ENCODE measurements at places on chromosomes 7 and 10. TPM values are rescaled to one million over a fixed set of nuclear protein-coding genes. Genes with fewer than 3 reads are reported as not detected.

DNA sequence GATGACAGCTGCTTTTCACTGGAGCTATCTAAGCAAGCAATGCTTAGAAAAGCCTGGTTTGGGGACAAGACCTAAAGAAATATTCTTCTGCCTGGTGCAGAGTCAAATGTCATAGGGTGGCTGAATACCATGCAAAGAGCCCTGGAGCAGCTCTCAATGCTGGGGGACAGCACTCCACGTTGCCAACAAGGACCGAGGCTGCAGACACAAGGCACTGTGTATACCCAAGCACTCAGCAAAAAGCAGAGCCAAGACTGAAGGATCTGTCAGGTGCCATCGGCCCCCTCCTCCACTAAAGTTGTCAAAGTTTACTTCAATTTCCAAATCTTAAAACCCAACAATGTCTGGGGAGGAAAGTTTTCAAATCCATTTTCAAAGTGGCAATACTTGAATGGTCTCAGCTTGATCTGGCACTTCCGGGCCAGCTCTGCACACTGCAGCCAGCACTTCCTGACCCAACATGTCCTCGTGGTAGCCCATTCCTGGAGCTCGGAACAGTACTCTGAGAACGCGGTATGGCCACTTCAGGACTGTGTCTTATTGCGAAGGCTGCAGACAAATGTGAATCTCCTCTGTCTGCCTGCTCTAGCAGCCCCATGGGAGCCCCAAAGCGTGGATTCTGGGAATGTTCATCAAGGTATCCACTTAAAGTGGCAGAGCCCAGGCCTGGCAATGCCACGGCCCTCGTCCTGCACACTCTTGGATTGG, 191.8 kb downstream of the TNS3 start:
- no peak for DNase-seq

FZD1 gene
- total RNA-seq, result 3.1 TPM

GRCh38 chr7:3673524-3673923, 372.5 kb downstream of the SDK1 start:
- DNase-seq, result peak; percentile 80

DNA sequence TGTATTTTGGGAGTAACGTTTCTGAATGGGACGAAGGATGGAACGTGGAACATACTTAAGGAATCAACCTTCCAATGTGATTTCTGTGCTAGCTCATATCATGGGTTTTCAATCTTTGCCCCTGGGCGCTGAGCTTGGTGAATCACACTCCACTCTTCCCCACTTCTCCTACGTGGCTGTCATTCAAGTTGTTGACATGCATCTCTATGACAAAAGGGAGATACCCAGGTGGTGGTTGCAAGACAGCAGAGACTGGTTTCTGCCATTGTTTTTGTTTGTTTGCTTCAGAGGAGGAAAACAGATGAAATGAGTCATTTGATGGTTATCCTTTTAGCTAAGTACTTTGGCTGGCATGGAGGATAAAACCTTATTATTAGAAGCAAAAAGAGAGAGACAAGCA, 573.9 kb downstream of the GATA3 start:
- DNase-seq, result no peak

DNA sequence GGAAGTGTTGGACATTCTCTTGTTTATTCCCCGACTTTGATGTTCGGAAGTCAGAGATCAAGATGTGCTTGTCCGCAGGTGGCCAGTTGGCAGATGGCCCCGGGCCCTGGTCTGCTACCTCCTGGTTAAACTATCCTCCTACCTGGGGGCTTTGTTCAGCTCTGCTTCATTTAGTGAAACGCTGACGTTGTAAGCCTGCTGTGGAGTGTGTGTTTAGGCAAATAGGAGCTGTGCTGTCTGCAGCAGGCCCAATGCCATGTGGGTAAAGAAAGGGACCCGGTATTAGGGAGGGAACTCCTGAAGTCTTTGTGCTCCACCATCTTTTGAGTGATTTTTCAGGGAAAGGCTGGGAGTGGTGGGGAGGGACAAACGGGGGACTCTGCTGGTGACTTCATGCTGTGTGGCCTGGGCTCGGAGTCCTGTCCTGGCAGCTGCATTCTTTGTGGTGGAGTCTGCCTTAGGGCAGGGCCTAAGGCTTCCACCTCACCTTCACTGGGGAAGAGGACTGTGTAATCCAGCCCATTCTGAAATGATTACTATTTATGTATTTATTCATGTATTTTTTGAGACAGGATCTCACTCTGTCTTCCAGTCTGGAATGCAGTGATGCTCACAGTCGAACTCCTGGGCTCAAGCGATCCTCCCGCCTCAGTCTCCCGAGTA, 171.1 kb upstream of the KLF6 start:
- no peak for DNase-seq

SH2D4B gene
- total RNA-seq, result 0.11 TPM

- DNase-seq, result no peak
Measured at GRCh38 chr7:95861041-95861440, 88.7 kb downstream of the DYNC1I1 start.

TLL2 gene
- 0.11 TPM for total RNA-seq

SLC26A4 gene
- 16.7 TPM for total RNA-seq

CDC14C gene
- not detected for total RNA-seq

DNA sequence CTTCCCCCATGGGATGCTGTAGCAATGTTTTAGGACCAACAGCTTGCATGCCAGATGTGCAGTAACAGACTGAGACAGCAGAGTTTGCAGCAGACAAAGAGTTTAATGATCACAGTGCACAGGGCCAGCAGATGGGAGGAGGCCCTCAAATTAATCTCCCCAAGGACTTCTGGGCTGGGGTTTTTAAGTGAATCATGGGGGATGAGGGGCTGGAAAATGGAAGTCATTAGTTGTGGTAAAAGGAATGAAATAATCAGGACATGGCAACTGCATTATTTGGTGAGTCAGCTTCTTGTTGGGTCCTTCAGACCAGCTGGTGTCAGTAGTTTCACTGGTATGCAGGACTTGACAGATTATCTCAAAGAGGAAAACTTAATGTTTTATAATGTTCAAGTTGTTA, 12.6 kb upstream of the NRBF2 start:
- no peak for DNase-seq

COG5 gene
- 28.8 TPM for total RNA-seq

DNA sequence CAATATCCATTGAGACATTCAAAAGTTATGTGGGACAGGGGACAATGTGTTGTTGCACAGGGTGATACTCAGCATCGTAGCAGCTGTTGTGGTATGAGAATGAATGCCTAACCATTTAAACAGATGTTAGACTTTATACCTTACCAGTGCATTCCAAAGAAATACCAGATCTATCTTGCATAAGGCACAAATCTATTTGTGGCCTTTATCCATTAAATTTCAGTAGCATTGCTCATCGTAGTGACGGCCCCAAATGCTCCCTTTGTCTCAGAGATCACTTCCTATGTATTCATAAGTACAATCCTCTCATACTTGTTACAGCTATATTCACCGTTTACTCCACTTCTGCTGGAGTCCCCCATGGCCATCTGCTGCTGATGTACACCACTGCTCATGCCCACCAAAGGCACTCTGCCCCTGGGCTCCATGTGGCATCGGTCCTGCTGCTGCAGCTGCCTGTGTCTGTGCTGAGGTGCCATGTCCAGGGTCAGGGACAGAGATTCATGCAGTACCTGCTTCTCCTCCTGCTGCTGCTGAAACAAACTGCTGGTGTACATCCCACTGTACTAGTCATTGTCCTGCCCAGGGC, 96.3 kb downstream of the CPED1 start:
- DNase-seq, result no peak

GRCh38 chr10:18793951-18794350, 134.7 kb downstream of the ARL5B start:
- DNase-seq, result peak; percentile 46

DNA sequence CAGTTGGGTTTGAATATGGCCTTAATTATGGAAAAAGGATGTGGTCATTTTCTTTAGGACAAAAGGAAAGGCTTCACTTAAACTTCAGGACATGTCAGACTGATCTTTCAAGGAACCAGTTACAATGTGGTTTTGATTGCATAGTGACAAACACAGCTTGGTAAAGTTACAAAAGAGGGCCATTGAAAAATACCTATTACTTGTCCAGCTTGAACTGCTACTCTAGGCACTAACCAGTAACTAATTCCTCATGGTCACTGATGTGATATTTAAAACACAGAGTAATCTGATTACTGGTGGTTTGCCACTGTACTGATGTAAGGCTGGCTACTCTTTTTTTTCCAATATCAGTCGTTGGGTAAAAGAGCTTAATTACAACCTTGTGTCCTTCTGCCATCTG, 22.6 kb downstream of the TES start:
- no peak for DNase-seq

MEIG1 gene
- not detected for total RNA-seq

CLDN12 gene
- 143 TPM for total RNA-seq

DNA sequence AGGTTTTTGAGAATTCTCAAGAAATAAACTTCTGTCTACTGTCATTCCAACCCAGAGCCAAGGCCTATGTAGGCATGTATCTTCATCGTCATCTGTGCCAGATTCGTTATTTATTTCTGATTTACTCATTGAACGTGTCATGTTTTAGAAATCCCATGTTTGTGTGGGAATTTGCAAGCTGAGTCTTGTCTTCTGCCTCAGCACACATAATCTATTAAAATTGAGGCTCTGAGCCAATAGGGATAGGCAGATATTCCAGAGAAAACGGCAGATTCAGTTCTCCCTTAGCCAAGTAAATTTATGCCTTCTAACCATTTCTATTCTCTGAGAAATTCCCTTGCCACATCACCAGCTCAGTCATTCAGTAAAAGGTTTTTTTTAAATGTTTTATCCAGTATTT, 444.6 kb downstream of the REEP3 start:
- DNase-seq, result no peak

DNA sequence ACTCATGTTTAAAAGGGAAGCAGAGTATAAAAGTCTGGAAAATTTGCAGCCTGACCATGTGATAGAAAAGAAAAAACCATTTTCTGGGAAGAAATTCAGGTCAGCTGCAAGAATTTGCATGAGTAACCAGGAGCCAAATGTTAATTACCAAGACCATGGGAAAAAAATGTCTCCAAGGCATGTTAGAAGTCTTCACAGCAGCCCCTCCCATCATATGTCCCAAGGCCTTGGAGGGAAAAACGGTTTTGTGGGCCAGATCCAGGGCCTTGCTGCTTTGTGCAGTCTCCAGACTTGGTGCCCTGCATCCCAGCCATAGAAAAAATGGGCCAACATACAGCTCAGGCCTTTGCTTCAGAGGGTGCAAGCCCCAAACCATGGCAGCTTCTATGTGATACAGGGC, 1019.6 kb upstream of the SORCS1 start:
- no peak for DNase-seq

DNA sequence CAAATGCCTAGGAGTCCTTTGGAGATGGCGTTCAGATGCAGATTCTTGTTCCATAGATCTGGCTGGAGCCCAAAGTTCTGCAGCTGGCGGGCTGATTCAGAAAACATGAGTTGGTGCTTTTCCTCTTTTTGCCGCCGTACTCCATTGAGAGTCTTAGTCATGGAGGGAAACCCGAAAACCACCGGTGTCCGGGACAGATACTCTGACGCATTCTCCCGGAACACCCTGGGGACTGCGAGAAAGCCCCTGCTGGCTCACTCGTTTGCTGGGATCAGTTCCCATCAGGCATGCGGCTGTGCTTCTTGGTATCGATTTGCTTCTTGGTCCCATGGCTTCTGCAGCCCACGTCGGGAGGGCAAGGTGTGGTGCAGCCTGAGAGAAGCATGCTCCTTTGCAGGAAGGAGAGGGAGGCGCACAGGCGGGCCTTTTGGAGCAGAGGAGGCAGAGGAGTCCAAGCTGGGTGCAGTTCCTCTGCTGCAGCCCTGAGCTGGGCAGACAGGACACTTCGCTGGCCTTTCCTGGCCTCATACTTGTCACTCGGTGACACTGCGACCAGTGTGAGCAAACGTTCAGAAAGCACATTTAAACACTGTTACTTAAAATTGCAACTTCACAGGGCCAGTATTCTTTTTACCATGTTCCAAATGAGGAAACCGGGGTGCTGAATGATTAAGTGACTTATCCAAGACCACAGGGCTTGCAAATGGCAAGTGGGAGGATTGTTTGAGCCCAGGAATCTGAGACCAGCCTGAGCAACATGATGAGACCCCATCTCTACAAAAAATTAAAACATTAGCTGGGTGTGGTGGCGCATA, 30.6 kb upstream of the PFKFB3 start:
- no peak for DNase-seq

UROS gene
- total RNA-seq, result 99.9 TPM

TAS2R5 gene
- 0.26 TPM for total RNA-seq
